CD4-positive, alpha-beta T cell treated with Interleukin-10 for 1 hour (primary cell): ENCODE measurements at places on chromosomes 7 and 10.

- DNase-seq, result no peak
Observed at GRCh38 chr7:117278040-117278439, 44.8 kb downstream of the WNT2 start.

DNA sequence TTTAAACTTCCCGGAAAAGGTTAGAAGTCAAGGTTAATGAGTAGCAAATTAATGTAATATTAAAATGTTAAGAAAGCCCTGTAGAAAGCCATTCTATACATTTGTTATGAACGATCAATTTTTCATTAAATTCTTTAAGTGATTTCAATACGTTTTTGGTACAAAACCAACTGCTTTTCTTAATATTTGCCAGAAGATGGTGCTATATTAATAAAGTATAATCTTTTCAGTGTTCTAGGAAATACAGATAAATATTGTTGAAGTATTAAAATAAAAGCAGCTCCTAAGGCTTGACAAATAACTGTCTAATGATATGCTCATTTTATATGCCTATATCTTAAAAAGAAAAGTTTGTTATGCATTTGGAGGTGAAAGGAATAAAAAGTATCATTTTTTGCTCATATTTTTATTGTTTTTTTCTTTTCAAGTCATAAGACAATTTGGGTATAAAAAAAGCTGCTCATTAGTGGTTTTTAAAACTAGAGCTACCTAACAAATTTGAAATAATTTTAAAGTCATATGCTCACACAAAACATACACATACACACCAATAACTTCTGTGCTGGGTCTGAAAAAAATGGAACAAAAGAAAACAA, 130.3 kb upstream of the POT1 start:
- no peak for DNase-seq

- DNase-seq, result no peak
Observed at GRCh38 chr7:46129831-46130230, 208.8 kb upstream of the IGFBP3 start.

- no peak for DNase-seq
Observed at GRCh38 chr7:152052771-152053170, 27.3 kb downstream of the GALNT11 start.

GRCh38 chr10:96918214-96919002, 86.3 kb downstream of the LCOR start:
- no peak for DNase-seq

- no peak for DNase-seq
Observed at GRCh38 chr7:42125321-42125720, 111.7 kb downstream of the GLI3 start.

DNA sequence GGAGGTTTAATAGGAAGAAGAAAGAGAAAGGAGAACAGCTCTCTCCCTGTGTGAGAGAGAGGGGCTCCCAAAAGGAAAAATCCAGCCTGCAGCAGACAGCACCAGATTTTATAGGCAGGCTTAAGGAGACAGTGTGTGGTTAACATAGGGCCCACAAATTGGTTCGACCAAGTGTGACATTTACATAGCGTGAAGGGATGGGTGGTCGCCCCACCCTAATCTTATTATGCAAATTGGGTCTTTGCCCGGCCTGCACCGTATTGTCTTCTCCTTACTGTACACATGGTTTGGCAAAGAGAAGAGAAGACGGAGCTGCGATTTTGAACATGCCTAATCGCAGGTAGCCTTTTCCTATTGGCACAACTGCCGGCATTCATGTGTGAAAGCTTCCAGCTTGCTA, 756.3 kb downstream of the NXPH1 start:
- DNase-seq, result no peak

DNA sequence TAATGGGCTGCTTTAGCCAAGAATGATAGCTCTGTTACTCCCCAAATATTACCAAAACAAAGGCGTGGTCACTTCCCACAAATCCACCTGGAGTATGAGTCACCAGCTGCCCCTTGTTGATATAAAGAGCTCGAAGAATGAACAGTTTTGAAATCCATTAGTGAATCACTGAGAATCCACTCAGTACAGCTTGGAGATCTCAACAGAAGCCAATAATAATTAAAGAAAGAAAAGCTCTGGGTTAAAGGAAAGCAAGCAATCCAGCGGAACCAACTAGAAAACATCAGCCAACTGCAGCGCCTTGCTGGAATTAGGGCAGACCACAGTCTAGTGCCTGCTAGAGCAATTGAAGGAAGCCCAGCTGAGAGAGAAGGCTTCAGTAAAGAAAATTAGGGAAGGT, 576.0 kb upstream of the C7orf33 start:
- DNase-seq, result no peak

DNA sequence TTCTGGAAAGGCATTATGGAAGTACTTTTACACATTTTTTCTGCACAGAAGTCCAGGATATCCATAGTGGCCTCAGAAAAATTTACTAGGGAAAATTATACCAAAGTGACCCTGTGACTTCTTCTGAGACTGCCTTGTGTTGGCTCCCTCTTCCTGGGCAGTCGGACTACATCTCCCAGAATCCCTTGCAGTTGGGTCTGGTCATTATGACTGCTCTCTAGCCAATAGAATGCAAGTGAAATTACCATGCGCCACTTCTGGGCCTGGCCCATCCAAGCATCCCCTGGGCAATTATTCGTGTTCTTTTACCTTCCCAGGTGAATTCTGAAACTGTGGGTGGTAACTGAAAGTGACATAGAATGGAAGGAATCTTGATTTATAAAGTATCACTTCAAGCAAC, 430.9 kb downstream of the ACTR3B start:
- no peak for DNase-seq
